ENCODE measurements at places on chromosomes 5 and 9.

- no peak for DNase-seq
These were observed 57.7 kb downstream of the GPBP1 start for GRCh38 chr5:57231607-57232006.

DNA sequence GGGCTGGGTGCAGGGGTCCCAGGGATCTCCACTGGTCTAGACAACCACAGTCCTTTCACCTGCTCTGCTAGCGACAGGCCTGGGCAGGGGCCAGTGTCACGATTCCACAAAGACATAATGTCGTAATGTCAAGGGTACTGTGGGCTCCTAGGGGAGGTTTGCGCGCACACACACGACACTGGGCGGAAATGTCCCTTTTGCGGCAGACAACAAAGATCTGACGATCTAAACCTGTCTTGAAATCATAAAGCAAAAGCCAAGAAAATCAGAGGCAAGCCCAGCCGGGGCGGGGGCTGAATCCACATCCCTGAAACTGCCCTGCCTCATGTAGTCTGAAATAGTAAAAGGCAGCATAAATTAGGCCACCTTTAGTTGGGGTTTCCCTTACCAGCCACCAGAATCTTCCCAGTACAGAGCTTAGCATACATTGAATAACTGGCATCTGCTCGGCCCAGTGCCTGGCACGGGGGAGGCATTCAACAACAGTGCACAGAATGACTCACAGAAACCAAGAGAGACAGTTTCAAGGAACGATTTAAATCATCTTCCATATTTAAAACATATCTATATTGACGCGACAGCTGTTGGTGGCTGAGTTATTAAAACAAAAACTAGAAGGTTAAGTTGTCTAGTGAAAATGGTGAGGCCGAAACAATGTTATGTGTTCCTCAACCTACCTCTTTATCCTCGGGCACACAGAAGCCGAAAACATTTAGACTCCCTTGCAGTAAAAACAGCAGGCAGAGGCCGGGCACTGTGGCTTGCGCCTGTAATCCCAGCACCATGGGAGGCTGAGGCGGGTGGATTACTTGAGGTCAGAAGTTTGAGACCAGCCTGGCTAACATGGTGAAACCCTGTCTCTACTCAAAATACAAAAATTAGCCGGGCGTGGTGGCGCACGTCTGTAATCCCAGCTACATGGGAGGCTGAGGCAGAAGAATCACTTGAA is 151.0 kb downstream of the MYO10 start:
- peak; percentile 71 for DNase-seq

DNA sequence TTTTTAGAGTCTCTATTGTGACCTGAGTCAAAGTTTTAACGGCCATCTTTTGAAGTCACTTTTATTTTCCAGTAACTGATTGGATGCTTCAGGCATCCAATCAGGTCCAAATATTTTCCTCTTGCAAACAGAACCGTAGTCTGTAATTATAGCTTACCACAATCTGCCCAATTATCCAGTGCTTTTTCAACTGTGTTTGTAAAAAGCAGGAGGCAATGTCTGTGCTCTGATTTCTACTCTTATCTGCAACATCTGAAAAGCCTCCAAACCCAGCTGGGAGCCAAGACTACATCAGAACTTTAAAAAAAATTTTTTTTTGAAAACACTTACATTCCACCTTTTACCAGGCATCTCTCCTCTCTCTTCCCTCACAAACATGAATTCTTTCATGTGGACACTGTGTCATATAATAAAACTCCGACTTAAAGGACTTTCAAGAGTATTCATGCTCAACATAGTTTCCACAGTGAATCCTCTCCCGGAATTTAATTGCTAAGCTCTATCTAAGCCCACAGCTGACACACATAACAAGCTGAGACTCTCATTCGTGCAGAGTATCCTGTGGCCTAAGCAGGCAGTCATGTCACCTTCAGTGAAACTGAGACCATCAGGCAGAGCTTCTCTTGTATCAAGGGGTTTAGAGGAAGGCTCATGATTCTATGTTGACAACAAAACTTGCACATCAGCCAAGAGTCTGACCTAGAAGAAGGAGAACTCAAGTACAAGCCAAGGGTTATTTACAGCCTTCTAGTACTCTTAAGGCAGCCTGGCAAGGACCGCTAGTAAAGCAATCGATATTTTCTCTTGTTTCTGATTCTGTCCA is 272.7 kb downstream of the TLE1 start:
- no peak for DNase-seq

DNA sequence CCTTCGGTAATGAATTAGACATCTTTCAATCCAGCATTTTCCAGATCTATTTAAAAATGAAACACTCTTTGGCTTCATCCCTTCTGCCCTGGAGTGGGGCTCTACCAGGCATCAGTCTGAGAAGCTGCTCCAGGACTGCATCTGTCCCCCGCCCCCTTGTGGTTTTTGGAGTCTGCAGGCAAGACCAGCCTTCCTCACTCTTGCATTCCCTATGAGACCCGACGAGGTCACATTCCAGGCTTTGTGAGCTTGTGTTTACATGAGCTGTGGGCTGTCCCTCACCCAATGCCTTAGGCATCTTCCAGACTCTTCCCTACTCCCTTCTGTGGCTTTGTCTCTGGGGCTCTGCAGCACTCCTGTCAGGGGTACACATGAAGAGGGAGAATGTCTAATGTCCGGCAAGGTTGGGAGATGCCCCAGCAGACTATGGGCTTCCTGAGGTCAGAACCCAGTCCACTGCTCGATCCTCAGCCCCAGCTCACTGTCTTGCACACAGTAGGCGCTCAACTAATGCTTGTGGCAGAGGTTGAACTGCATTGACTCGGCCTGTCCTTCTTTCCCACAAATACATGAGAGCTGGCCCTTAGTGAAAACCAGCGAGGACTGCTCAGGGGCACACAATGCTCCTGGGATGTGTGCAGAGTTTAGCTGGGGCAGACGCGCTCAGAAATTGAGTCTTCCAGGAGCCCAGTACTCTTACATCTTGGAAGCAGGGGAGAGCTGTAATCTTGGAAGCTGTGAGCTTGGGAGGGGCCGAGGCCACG is 11.7 kb upstream of the GADD45G start:
- no peak for DNase-seq

- no peak for DNase-seq
These were observed 261.7 kb downstream of the MAT2B start for GRCh38 chr5:163766936-163767670.

Measured in activated CD4-positive, alpha-beta T cell treated with anti-CD3 and anti-CD28 coated beads for 48 hours (primary cell).